ENCODE measurements at places on chromosomes 4 and X. TPM values are rescaled to one million over a fixed set of nuclear protein-coding genes. Genes with fewer than 3 reads are reported as not detected.

HSD17B13 gene
- under 0.01 TPM for total RNA-seq

NUDT11 gene
- total RNA-seq, result 0.51 TPM

CSN1S1 gene
- not detected for total RNA-seq

YIPF6 gene
- total RNA-seq, result 14.9 TPM

CTAG1A gene
- not detected for total RNA-seq

XPNPEP2 gene
- total RNA-seq, result not detected

Measured in dermis microvascular lymphatic vessel endothelial cell (primary cell).